ENCODE measurements at places on chromosomes 3 and 15.

GRCh38 chr15:78727561-78727960, 83.7 kb downstream of the ADAMTS7 start:
- DNase-seq, result no peak

GRCh38 chr3:108091498-108092250, 843 bp upstream of the CD47 start:
- no peak for DNase-seq

DNA sequence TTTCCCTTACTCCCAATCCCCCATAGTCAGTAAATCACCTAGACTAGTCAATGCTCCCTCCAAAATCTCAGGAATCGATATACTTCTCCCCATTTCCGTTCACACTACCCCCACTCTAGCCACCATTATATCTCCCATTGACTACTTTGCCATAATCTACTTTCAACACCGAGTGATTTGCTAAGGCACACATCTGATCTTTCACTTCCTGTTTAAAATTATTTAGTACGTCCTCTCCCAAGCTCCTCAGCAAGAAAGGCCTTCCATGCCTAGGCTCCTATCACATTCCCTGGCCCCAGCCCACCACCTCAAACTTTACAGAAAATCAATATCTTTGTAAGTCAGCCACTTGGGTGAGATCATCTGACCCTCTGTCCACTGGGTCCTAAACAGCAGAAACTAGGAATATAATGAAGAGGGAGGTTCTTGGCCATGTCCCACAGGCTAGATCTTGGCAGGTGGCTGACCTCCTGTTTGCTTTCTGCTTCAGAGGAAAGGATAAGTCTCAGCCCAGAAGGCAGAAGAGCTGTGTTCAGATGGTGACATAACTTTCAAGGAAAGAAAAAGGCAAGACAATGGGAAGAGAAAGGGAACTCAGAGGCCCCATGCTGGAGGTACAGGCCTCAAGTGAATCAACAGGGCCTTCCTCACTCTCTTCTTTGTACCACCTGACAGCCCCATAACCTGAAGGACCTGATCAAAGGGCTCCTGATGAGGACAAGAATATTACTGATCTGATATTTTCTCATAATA, 103.0 kb downstream of the RPL22L1 start:
- no peak for DNase-seq

- DNase-seq, result no peak
Observed at GRCh38 chr3:192434186-192434585, 293.2 kb downstream of the FGF12 start.

- peak; percentile 54 for DNase-seq
Observed at GRCh38 chr15:40340740-40341400, at the start of gene CCDC9B. Gene CCDC9B (minus strand): TSS chr15:40340939. CDS start chr15:40340819, 120 bp downstream.

GRCh38 chr3:122183521-122183892, at the start of gene CASR:
Gene CASR (plus strand): TSS chr3:122183668. CDS start chr3:122254190, 70,522 bp downstream.
- DNase-seq, result no peak

- no peak for DNase-seq
Observed at GRCh38 chr15:75677465-75678323, 30.0 kb downstream of the SNX33 start.

DNA sequence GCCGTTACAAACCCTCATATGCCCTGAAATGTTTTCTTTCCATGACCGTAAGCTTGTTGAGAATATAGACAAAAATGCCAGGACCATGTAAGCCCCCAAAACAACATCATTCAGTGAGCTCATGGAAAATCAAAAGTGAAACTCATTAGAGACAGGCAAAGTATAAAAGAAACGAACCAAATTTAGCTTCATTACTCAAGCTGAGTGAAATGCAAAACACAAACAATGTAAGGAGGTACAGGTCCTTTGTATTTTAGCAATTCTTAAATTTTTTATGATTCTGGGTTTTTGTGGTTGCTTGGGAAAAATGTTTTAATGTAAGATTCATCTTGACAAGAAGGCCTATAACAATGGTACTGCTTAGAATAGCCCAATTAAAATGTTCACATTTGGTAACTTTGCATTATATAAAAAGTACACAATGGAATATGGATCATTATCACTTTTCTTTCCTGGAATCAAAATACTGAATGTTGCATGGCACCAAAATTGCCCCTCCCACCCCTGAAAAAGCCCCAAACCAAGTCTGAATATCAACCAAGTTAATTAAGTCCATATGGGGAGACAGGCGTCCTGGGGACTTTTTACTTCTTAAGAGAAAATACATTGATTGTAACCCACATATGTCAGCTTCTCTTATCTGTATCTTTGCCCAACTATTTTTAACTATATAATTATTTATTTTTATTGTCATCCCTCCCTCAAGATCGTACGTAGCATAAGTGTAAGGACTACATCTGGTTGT, 247.7 kb upstream of the CDIN1 start:
- no peak for DNase-seq
